Stimulated activated CD4-positive, alpha-beta T cell treated with anti-CD3 and anti-CD28 coated beads, TNF-alpha, amount 100 ng/mL, for 24 hours (primary cell): ENCODE measurements at places on chromosomes 6 and 20.

DNA sequence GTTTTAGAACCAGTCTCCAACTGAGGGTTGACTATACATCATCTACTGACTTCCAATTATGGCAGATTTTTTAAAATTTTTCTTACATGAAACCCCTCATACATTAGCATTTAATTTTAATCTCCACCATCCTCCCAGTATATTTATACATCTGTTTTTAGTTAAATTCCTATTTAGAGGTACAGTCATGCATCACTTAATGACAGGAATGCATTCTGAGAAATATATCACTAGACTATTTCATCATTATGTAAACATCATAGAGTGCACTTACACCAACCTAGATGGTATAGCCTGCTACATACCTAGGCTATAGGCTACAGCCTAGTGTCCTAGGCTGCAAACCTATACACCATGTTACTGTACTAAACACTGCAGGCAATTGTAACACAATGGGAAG lies 316.7 kb upstream of the MARCKS start:
- DNase-seq: no peak

- DNase-seq: no peak
These were observed 79.3 kb downstream of the SLC22A3 start for GRCh38 chr6:160427312-160428068.

DNA sequence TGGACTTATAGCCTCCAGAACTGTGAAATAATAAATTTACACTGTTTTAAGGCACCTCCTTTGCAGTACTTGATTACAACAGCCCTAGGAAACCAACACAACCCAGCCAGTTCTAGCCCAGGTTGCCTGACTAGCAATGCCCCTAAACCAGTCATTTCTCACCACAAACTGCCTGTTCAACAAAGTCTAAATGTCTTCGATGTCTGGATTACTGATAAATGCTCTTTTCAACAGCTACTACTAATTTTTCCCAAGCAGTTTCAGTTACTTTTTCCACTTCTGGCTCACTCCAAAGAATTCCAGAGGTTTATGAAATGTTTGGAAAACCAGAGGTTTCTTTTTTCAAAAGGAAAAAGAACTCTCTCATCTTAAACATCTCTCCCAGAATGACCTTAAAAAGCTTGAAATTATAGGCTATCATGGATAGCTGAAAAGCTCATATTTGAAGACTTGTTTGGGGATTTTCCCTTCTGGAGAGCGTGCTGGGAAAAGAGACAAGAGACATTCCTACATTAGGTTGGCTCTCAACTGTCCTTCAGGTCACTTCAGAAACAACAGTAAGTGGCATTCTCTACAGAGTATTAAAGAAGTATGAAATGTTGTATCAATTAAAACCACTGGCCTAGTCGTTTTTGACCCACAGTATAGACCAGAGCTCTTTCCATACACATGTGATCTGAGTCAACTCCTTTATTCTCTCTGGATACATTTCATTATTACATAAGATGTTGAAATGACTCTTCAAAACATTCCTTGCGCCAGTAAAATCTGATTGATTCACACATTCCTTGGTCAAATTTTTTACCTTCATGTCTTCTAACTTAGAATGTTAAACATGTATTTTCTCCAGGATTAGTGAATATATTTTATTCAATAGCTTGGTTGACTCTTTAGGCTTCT lies 265.9 kb downstream of the COL12A1 start:
- DNase-seq: no peak

- no peak for DNase-seq
These were observed 119.0 kb upstream of the RPS6KA2 start for GRCh38 chr6:166745801-166746668.

- no peak for DNase-seq
These were observed 280.5 kb downstream of the TFAP2B start for GRCh38 chr6:51099201-51099600.

DNA sequence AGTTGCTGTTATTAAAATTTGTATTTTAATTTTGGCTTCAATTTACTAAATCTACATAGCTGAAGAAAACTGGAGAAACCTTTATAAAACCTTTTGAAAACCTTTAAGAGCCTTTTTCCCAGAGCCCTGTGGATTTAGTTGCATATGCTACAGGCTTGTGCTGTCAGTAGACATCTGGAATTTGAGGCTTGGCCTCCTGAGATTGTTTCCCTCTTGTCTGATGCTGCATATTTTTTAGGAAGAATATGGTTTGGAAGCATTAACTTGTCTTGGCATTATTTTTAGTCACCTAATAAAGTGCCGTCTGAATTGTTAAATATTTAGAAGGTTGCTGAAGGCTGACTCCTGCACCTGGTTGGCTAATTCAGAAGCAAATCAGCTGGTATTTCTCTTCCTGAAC lies 369.4 kb downstream of the UTRN start:
- no peak for DNase-seq

DNA sequence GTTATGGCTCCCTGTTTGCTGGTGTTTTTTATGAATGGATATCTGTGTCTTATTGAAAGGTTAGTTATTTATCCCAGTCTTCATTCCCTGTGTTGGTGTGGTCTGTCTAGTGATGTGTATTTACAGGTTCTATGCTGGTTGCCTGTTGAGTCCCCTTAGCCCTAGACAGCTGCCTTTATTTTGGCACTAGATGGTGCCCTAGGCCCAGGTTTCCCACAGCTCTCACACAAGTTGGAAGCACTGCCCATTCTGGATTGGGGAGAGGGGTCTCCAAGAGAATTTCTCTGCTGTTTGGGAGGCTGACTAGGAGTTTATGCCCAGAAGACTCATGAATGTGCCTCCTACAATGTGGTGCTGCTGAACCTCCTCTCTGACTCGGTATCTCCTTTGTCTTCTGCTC lies 12.4 kb downstream of the GRM1 start:
- no peak for DNase-seq

DNA sequence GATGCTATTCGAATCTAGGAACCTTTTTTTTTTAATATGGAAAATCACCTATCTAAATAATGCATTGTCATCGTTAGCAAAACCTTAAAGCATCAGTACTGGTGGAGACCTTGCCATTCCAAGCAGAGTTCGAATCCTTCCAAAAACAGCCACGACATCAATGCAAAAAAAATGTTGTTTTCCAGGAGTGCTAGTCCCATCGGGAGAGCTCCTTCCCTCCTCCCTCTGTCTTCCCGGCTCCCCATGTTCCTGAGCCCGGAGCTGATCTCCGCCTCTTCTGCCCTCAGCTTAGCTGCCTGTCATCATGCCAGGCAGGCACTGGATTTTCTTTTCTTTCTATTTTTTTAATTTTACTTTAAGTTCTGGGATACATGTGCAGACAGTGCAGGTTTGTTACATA lies 153.6 kb upstream of the QKI start:
- DNase-seq: no peak

- DNase-seq: no peak
These were observed 12.2 kb downstream of the HLA-DRB5 start for GRCh38 chr6:32517654-32518445.

DNA sequence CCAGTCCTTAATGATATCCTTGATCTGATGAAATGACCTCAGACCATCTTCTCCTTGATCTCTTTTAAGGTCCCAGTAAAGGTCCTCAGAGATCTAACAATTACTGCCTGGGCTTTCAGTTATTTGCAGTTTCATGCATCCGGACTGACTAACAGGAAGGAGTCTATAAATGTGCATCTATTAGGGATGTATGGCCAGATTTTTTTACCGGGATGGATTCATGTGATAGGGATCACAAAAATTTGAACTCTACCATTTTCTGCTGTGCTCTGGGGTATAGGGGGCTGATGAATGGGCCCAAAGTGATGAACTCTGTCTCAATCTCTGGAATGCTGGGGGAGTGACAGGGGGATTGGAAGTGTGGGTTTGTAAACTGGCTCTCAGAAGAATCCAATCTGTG lies 36.2 kb upstream of the SCUBE3 start:
- no peak for DNase-seq

GRCh38 chr20:3930265-3931206 lies 41.3 kb downstream of the PANK2 start:
- no peak for DNase-seq

GRCh38 chr6:114747995-114748625 lies 405.3 kb upstream of the HS3ST5 start:
- peak; percentile 11 for DNase-seq

GRCh38 chr20:57707849-57708693 lies 1.7 kb downstream of the PMEPA1 start:
- no peak for DNase-seq

DNA sequence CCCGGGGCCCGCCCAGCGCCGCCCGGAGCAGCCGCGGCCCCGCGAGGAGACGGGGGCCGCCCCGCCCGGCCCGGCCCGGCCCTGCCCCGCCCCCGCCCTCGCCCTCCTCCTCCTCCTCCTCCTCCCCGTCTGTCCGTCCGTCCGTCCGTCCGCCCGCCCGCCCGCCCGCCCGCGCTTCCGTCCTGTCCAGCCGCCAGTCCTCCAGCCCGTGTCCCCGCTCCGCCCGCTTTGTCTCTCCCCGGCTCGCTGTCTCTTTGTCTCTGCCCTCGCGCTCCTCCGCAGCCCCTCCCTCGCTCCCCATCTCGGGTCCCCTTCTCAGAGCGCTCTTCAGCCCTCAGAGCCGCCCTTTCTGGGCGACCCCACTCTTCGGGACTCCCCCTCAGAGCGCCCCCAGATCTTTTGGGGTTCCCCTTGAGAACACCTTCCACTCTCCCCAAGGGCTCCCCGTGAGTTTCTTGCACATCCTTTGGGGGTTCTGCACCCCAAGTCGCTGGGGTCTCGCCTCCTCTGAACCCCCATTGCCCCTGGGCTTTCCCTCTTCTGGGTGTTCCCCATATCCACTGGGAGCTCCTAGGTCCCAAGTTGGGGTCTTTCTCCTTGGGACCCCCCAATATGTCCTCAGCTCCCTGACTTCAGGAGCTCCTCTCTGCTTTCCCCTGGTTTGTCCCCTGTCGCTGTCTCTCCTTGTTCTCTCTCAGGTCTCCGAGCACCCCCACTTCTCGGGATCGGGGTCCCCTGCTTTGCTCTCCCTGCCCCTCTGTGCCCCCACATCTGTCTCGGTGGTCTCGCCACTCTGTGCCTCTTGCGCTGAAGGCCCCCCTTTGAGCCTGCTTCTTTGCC lies 79.5 kb upstream of the MYL9 start:
- DNase-seq: no peak

DNA sequence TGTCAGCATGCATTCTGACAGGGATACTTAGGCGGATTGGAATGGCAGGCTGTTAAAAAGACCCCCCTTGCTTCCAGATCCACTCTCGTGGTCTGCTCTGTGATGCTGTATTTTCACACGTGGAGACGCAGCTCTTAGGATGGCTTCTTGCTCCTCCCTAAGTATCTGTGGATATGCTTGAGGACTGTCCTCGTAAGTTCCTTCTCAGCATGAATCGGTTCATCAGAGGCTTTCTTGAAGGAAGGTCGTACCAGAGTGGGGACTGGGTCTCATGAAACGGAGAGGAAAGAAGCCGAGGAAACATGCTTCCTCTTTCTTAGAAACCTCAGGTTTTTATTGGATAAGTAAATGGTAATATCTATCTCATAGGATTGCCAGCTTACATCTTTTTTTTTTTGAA lies 220.4 kb downstream of the FARS2 start:
- no peak for DNase-seq

DNA sequence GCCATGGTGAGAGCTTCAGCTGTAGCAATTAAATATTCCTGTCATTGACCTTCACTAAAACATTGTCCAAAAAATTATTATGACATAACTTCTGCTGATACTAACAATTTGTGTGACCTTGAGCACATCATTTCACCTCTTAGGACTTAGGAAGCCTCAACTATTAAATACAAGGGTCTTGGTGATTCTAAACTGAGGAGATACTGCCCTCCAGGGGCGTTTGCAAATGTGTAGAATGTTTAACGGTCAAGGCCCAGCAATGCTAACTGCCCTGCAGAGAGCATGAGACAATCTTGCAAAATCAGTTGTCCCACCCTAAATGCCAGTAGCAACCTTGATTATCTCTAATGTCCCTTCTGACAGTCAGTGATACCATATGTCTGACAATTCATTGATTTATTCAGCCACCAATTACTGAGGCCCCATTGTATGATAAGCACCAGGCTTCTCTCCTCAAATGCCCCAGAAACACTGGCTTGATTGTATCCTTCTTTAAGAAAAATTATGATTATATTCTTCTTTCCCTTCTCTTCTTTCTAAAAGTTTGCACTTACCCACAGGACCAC lies 284.1 kb upstream of the PLN start:
- no peak for DNase-seq

DNA sequence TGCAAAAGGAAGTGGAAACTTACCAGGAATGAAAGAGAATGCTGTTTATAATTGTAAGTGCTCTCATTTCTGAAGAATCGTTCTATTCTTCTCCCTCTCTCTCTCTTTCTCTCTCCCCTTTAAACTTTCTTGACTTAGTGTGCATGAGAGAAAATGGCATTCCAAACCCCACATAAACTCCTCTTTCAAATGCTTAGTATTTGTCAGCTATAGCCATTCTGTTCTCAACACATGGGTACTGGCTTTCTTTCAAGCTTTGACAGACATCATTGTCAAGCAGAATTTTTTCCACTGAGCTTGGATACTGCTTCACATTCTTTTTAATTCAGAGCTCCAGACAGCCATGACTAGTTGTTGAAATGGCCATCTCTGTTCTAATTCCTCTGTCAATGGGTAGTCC lies 51.1 kb upstream of the PREP start:
- no peak for DNase-seq

GRCh38 chr20:45341939-45342854 lies 6.0 kb downstream of the SDC4 start:
- DNase-seq: no peak

DNA sequence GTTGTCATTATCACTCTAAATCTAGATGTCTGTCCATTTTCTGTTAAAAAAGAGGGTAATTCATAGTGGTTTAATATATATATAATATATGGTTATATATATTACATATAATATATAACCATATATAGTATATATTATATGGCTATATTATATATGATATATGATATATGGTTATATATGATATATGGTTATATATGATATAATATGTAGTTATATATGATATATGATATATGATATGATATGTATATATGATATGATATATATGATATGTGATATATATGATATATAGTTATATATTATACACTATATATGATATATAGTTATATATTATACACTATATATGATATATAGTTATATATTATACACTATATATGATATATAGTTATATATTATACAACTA lies 8.6 kb downstream of the OR2A4 start:
- no peak for DNase-seq

DNA sequence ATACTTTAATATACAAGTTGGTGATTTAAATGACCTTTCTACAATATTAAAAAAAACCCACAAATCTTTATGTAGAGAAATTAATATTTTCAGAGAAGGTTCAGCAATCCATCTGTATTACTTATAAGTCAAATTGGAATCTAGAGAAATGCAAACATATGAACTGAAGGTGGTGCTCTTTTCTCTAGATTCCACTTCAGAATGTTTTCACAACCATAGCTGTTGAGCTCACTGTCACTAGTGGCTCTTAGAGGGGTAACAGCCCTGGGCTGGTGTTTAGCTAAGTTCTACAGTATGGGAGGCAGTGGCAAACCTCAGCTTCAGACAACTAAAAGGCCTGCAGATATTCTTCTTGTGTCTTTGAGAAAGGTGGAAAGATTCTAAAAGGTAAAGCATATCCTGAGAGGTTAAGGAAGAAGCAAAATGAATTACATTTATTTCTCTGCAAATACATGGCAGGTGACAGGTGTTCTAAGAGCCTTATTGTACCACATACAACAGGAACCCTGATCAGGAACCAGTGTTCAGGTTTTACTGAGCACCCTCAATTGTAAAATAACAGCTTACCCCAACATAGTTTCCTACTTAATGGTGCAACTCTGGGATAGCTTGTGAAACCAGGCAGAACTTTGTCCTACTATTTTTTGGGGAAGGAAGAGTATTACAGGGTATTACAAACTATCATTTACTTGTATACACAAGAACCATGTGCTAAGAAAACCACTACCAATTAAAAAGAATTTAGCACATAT lies 56.6 kb upstream of the SAMHD1 start:
- DNase-seq: no peak
